Nephron progenitor cell (in vitro differentiated cells): ENCODE measurements at places on chromosomes 2 and 18.

GRCh38 chr2:99140860-99141109 is 722 bp upstream of the C2orf15 start:
- peak overlapping the region; percentile 85 for H3K27ac ChIP-seq
- DNase-seq = no peak
- peak overlapping the region; percentile 96 for H3K4me3 ChIP-seq
- peaks cover 17% of the 10 kb centered on the region for H3K27me3 ChIP-seq

DNA sequence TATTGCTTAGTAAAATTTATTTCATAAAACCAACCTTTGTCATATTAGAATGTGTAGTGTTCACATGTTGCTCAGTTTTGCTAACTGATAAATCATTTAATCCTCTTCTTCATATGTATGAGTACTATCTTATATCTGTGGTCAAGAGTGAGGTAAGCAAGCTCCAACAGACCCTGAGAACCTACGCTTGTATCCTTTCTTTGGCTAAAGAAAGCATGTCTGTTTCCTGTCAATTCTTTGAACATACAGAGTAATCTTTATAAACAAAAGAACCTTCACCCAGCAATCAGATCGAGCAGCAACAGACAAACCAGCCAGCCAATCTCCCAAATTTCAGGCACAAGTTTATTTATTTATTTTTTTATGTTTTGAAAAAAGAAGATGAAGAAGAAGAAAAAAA is 6.4 kb downstream of the ADCYAP1 start:
- H3K4me1 ChIP-seq = peaks cover 15% of the 10 kb centered on the region
- no peak for DNase-seq
- no peak overlapping the region for H3K4me3 ChIP-seq
- H3K27ac ChIP-seq = no peak overlapping the region
- peaks cover 94% of the 10 kb centered on the region for H3K27me3 ChIP-seq
- H3K36me3 ChIP-seq = no peaks in the 10 kb centered on the region

GRCh38 chr2:229665158-229665557 is 49.2 kb downstream of the DNER start:
- no peaks in the 10 kb centered on the region for H3K36me3 ChIP-seq
- no peak overlapping the region for H3K27ac ChIP-seq
- no peak for DNase-seq
- H3K4me3 ChIP-seq = no peak overlapping the region

DNA sequence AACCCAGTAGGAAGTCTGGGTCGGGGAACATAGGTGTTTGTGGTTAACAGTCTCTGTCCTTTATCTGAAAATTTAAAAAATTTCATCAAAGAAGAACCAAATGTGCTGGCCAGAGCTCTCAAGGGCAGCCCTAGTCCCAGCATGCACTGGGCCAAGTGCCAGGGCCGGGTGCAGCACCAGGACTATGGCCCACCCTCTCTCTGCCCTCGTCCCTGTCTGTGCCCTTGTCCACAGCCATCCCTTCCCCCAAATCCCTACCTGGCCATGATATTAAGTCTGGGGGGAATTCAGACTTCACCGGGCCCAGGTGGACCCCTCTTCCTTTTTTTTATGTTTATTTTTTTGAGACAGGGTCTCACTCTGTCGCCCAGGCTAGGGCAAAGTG is 14.4 kb upstream of the ZFP36L2 start:
- peaks cover 10% of the 10 kb centered on the region for H3K36me3 ChIP-seq
- peaks cover 24% of the 10 kb centered on the region for H3K4me1 ChIP-seq
- DNase-seq = no peak
- H3K27ac ChIP-seq = no peak overlapping the region
- H3K4me3 ChIP-seq = no peak overlapping the region
- H3K27me3 ChIP-seq = no peaks in the 10 kb centered on the region

GRCh38 chr2:100052650-100053049 is 89.7 kb downstream of the AFF3 start:
- H3K27ac ChIP-seq = no peak overlapping the region
- H3K4me3 ChIP-seq = no peak overlapping the region
- peaks cover 84% of the 10 kb centered on the region for H3K36me3 ChIP-seq

- H3K4me3 ChIP-seq = no peak overlapping the region
- H3K27ac ChIP-seq = peak overlapping the region; percentile 55
- DNase-seq = no peak
- peaks cover 3% of the 10 kb centered on the region for H3K27me3 ChIP-seq
- H3K36me3 ChIP-seq = peaks cover 15% of the 10 kb centered on the region
- peaks cover 29% of the 10 kb centered on the region for H3K4me1 ChIP-seq
These were observed 60.8 kb downstream of the MFSD6 start for GRCh38 chr2:190468814-190469569.

GRCh38 chr2:44200759-44201158 is 32.1 kb downstream of the PPM1B start:
- H3K27me3 ChIP-seq = no peaks in the 10 kb centered on the region
- peaks cover 5% of the 10 kb centered on the region for H3K4me1 ChIP-seq
- no peak overlapping the region for H3K27ac ChIP-seq
- no peak overlapping the region for H3K4me3 ChIP-seq
